ENCODE measurements at places on chromosomes 5 and 9. TPM values are rescaled to one million over a fixed set of nuclear protein-coding genes. Genes with fewer than 3 reads are reported as not detected.

Gene FAM200C
- total RNA-seq, result 3.2 TPM

Gene CATSPER3
- total RNA-seq, result 0.33 TPM

Gene MYMK
- not detected for total RNA-seq

DNA sequence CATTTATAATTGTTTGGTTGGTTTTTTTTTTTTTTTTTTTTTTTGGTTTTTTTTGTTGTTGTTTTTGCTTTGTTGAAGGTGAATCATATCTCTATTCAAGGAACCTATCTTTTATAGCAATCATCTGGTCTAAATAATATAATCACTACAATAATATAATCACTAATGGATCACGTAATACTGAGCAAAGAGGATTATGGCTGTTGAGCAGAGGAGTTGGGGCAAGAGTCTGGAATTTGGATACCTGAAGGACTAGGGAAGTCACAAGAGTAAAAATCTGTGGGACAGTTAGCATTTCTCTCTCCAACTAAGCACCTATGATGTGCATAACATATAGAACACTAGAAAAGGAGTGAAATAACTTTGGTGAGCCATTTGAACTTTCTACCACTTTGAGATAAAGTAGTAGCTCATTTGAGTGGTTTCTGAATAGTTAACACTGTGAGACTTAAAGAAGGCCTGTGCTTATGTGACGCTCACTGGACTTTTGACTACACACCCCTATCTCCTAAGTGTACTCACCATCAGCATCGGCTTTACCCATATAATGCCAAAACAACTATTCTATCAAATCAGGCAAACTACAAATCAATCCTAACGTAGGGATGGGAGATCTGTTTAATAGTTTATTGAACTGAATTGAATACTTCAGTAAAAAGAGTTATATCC is 564.9 kb upstream of the TUSC1 start:
- H3K36me3 ChIP-seq, result no peaks in the 10 kb centered on the region
- no peaks in the 10 kb centered on the region for H3K4me1 ChIP-seq
- DNase-seq, result no peak
- H3K27me3 ChIP-seq, result no peaks in the 10 kb centered on the region
- no peak overlapping the region for H3K4me3 ChIP-seq
- H3K27ac ChIP-seq, result no peak overlapping the region

DNA sequence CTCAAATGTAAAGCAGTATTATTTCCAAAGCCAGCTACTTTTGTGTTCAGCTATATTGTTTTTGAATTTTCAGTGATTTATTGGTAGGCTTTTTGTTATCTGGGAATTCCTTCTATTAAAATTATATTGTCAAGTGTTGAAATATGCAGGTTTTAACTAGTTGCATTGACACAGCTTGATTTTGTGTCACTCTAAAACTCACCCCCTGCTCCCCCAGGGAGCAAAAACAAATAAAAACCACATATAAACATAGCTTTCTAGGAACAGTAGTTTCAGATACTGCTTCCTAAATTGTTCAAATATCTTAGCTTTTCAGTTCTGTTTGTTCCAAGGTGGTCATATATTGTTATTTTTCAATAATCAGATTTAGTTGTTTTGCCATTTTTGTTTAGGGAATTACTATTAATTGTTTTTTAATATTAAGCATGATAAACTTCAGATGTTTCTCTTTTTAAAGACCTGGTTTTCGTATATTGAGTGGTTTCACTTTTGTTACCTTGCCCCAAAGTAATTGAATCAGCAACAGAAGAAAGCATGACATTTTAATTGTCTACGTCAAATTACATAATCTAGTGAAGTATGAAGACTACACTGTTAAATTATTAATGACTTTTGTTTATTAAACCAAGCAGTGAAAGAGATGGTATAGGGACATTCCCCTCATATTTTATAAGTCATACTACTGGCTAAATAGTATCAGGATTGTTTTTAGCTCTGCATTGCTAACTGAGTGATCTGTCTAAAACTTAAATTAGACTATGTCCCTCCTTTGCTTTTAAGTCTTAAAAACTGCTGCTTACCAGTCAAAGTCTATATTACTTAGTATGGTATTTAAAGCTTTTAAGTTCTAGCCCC is 43.4 kb downstream of the ERBIN start:
- DNase-seq, result no peak
- peaks cover 3% of the 10 kb centered on the region for H3K27me3 ChIP-seq
- H3K4me3 ChIP-seq, result no peak overlapping the region
- peaks cover 9% of the 10 kb centered on the region for H3K36me3 ChIP-seq
- peaks cover 10% of the 10 kb centered on the region for H3K4me1 ChIP-seq

Gene SYK
- total RNA-seq, result 0.36 TPM

GRCh38 chr5:9774472-9775079 is 144.4 kb upstream of the TAS2R1 start:
- peaks cover 3% of the 10 kb centered on the region for H3K4me1 ChIP-seq
- H3K4me3 ChIP-seq, result no peak overlapping the region
- no peaks in the 10 kb centered on the region for H3K27me3 ChIP-seq
- no peak overlapping the region for H3K27ac ChIP-seq
- no peaks in the 10 kb centered on the region for H3K36me3 ChIP-seq

DNA sequence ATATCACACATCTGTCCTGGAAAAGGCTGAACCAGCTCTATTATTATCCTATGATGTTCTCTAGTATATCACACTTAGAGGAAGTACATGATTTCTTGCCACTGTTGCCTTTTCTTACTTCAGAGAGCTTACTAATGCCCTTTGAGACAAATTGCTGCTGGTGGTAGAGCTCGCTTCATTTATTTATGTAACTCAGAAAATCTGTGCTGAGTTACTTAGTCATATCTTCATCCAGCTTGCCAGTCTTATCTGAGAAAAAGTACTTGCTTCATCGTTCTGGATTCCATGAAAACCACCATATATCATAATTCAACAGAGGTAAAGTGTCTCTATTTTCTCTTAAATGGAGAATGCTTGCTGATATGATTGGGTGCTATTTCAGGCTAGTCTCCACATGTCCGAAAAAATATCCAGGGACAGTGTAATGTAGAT is 26.6 kb downstream of the PTPDC1 start:
- H3K36me3 ChIP-seq, result no peaks in the 10 kb centered on the region
- H3K27ac ChIP-seq, result no peak overlapping the region
- H3K4me3 ChIP-seq, result no peak overlapping the region

DNA sequence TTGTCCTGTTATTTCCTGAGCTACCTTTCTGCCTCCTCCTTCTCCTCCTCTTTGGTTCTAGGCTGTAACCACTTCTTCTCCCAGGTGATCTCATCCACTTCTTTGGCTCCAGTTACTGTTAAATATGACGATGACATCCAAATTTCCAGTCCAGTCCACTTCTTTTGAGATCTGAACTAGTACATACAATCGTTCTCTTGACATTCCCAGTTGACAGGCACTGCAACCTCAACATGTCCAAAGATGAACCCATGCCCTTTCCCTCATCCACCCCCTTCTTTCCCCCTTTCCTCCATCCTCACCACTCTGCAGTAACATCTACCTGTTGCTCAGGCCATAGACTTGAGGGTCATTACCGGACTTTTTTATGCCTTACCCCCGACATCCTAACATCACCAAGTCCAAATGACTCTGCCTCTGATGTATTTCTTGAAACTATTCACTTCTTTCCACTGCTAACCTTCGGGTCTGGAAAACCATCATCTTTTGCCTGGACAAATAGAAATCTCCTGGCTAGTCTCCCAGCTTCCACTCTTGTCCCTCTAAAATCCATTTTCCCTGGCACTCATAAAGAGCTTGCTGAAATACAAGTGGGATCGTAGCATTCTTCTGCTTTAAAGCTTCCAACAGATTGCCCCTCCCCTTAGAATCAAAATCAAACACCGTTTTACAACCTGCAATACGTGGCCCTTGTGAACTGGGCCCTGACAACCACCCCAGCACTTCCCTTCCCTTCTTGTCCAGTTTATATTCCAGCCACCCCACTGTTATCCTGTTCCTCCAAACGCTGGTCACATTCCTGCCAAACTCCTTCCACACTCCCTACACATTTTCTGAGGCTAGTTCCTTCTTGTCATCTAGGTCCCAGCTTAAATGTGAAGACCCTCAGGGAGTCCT is 31.5 kb downstream of the KLF9 start:
- H3K4me1 ChIP-seq, result peaks cover 15% of the 10 kb centered on the region
- H3K27ac ChIP-seq, result no peak overlapping the region
- H3K36me3 ChIP-seq, result no peaks in the 10 kb centered on the region
